ENCODE measurements at places on chromosomes 2 and 18.

- DNase-seq, result no peak
Observed at GRCh38 chr2:241031436-241032165, 33.2 kb downstream of the SNED1 start.

- no peak for DNase-seq
Observed at GRCh38 chr18:13376841-13377351, 158.3 kb downstream of the LDLRAD4 start.

DNA sequence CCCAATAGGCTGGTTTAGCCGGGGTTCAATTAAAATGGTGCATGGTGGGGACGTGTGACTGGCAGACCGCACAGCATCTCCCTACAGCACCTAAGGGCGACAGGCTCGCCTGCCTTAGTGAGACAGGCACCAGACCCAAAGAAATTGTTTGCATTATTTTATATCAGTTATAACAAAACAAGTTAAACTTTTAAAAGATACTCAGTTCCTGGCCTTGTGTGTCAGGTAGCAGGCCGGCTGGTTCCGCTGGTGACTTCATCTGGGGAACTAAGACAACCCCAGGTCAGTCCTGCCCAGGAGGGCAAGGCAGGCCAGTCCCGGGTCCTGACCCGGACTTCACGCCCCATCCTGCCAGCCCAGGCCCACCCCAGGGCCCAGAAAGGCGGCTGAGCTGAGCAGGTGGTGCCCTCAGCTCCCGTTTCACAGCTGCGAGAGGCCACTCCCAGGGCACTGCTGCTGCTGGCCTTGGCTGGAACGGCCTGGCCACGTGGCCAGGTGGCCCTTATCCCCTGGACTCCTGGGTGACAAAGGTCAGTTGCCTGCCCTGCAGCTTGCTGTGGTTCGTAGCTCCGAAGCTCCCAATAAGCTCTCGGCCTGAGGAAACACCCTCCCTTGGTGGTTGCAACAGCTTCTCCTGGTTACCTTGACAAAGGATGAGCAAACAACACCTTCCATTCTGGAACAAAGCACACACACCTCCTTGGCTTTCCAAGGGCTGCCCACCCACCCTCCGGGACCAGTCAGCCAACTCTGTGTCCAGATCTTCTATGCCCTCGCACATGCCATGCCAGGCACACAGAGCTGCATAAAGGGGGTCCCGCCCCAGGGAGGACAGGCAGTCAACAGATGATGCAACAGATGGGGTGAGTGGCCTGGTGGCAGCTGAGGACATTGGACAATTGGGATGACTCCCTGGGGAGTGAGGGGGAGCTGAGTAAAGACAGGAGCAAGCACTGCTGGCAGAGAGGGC is 11.3 kb upstream of the AGXT start:
- no peak for DNase-seq

- no peak for DNase-seq
Observed at GRCh38 chr2:11563784-11564666, 30.2 kb downstream of the GREB1 start.

- no peak for DNase-seq
Observed at GRCh38 chr2:101528501-101528900, 53.6 kb upstream of the RFX8 start.

DNA sequence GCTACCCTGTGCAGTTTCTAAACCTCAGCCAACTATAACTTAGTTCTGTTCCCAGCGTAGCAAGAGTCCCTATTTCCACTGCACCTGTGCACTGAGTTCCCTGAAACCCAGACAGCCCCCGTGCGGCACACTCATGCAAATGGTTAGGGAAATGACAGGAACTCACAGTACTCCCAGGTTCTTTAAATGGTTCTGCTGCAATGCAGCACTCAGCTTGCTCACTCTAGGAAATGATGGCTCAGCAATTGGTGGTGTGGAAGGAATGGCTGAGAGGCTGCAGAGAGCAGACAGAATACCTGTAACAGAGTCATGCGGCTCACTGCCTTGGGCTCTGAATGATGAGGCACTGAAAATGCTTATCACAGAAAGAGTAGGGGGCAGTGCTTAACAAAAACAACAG is 143.0 kb downstream of the RAD51AP2 start:
- no peak for DNase-seq

GRCh38 chr18:54843314-54843713 is 15.0 kb downstream of the RAB27B start:
- DNase-seq, result peak; percentile 34

DNA sequence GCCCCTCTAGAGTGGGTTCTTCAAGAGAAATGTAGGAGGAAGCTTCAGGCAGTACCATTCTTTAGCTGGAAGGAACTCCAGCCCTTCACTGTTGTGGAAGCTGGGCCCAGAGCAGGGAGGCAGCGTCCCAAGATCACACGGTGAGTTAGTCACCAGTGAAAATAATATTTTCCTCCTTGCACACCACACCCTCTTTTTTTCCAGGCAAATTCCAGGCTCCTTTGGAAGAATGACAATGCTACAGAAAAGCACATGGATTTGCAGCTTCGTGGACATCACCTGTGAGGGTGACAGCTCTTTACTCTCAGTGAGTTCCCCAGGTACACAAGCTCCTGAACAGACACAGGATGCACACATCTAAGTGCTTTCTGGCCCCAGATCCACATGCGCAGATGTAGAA is 157.1 kb downstream of the COL6A3 start:
- DNase-seq, result peak; percentile 78

DNA sequence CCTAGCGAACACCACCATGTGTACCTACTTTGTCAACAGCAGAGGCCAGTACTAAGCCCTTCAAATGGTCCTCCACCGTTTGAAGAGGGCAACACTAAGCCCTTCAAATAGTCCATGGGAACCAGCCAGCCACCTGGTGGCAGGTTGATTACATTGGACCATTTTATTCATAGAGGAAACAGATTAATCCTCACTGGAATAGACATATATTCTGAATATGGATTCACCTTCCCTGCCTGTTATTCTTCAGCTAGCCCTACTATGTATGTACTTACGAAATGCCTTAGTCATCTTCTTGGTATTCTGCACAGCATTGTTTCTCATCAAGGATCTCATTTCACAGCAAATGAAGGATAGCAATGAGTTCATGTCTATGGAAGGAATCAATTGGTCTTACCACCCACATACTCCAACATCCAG is 10.0 kb upstream of the ZNF396 start:
- peak; percentile 65 for DNase-seq

GRCh38 chr2:216562696-216563435 is 64.2 kb downstream of the RPL37A start:
- no peak for DNase-seq

GRCh38 chr2:133344849-133345248 is 223.4 kb downstream of the NCKAP5 start:
- no peak for DNase-seq

- peak; percentile 42 for DNase-seq
Observed at GRCh38 chr2:223815884-223816570, 21.4 kb downstream of the AP1S3 start.

GRCh38 chr2:85659324-85659981 is 8.5 kb downstream of the SFTPB start:
- no peak for DNase-seq

DNA sequence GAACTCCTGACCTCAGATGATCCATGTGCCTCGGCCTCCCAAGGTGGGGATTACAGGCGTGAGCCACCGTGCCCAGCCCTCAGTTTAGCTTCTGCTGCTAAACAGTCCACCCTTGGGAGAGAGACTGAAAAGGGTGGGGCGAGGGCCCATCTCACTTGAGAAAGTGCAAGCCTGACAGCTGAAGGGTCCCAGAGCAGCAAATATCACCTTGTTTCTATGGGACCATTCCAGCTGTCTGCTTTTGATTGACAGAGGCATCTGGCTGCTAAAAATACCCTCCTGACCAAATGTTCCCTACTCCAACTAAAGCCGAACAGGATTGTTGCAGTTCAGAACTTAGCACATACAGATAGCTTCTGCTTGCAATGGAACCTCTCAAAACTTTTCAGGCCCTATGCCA is 436 bp upstream of the SMYD1 start:
- DNase-seq, result no peak

DNA sequence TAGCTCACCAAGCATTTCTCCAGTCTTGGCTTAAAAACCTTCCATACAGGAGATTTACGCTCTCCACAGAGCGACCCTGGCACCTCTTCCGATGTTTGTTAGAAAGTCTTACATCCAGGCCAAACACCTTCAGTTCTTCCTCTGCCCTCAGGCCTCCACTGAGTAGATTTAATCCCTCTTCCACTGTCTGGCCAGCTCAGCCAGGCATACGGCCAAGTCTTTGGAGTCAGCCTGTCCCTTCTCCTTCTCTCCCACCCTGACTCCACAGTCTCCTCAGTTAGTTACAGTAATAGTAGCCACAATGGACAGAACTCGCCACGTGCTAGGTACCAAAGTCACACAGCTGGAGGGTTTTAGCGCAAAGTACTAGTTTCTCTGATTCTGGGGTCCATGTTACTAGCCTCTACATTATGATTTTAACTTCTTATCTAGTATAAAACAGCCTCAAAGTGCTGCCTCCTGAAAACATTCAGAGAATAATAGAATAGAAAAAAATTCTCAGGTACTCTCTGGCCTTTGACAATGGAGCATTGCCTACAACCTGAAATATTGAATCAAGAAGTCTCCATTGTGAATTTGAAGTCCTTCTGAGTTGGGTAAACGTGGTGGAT is 39.5 kb downstream of the THNSL2 start:
- no peak for DNase-seq

GRCh38 chr2:73823916-73824523 is 4.7 kb upstream of the STAMBP start:
- DNase-seq, result peak; percentile 92

GRCh38 chr18:36025025-36025424 is 42.3 kb downstream of the RPRD1A start:
- DNase-seq, result peak; percentile 66

DNA sequence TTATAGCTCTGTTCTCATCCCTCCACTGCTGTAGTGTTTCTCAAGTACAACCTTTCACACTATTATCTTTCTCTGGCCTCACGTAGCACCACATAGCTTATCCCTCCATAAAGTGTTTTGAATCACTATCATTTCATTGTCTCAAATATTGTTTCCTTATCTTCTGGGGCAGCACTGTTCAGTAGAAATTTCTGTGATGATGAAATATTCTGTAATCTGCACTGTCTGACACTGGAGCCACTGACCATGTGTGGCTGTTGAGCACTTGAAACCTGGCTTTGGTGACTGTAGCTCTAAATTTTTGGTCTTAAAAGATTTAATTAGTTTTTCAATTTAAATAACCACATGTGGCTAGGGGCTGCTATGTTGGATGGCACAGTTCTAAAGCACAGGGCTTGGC is 78.9 kb downstream of the CPS1 start:
- DNase-seq, result no peak

DNA sequence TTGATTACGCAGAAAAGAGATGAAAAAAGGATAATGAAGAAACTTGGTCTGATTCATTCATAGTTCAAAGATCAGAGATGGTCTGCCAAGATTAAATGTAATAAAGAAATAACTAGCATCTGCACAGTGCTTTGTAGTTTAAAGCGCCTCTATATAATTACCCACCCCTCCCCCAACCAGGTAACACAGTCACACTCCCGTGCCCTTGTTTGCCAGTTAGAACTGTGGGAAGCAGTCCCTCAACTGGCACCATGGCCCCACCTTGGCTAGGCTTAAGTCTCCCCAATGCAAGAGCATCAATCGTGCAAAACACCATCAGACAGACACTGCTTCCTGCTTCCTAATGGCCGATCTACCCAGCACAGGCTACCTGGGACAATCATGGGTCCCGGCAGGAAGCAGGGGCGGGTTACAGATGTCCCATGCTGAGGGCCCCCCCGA is 11.6 kb downstream of the ADCY3 start:
- no peak for DNase-seq

GRCh38 chr2:122710049-122710448 is 954.6 kb downstream of the TSN start:
- DNase-seq, result no peak

- DNase-seq, result no peak
Observed at GRCh38 chr2:182890305-182890704, 23.9 kb upstream of the FRZB start.

GRCh38 chr2:118016911-118017310 is 3.0 kb upstream of the CCDC93 start:
- no peak for DNase-seq

GRCh38 chr18:8800876-8801262 is 95.5 kb downstream of the MTCL1 start:
- DNase-seq, result no peak

- no peak for DNase-seq
Observed at GRCh38 chr18:57150828-57151227, 3.9 kb downstream of the BOD1L2 start.

DNA sequence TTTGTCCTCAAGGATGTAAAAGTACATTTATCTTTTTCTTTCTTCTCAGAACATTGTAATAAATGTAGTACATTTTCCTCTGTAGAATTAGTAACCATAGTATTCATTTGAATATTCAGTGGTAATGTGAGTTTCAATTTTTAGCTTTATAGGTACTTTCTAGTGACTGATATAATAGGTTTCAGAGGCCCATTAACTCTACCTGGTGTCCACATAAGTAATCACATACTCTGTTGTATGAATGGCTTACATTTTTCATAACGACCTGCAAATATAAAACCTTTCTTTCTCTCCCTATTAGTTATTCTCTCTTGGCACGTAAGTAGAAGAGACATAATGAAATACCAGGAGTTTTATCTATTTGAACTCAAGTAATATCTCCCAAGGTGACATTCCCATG is 1017.6 kb downstream of the DPP10 start:
- no peak for DNase-seq

GRCh38 chr2:136065384-136065783 is 52.6 kb downstream of the CXCR4 start:
- DNase-seq, result no peak

DNA sequence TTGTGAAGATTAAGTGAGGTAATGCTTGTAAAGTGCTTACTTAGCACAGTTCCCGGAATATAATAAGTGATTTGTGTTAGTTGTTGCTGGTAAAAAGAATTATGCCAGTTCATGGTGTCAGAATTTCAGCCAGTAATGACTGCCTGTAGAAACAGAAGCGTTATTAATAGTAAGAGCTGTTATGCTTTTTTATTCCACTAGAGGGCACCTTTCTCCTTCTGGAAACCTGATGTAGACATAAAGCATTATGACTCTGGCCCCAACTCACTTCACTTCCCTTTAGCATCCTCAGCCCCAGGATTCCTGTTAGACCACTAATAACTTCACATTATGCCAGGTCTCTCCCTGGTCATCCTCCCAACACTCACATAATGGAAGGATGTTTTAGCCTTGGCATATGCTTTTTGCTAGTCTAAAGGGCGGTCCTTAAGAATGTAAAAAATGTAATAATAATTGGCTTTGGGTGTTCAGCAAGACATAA is 34.9 kb downstream of the C18orf54 start:
- peak; percentile 78 for DNase-seq

DNA sequence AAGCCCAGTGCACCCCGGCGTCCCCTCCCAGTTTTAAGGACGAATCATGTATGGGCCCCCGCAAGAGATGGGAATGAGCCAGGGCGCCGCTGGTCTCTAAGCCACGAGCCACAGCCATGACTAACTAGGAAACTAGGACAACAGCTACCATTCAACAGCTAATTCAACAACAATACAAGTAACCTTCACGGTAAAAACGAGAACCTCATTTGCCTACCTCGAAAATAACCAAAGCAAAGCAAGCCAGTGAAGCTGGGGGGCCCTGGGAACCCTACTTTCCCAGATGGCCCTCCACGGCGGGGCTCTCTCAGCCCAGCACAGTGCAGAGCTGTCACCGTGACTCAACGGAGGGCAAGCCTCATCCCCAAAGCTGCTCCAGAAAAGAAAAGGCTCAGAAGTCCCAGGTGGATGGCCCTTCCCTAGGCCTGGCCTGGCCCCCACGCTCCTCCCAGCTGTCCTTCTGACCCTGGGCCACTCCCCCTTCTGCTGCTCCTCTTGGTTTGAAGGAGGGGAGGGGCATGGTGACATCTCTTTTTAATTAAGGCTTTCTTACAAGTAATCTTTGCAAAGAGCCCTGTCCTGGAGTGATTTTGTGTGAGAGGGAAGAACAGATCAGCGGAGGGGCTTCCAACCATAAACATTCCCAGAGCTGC is 126.3 kb downstream of the HDAC4 start:
- DNase-seq, result peak; percentile 83
